ENCODE measurements at places on chromosomes 2 and 18.

DNA sequence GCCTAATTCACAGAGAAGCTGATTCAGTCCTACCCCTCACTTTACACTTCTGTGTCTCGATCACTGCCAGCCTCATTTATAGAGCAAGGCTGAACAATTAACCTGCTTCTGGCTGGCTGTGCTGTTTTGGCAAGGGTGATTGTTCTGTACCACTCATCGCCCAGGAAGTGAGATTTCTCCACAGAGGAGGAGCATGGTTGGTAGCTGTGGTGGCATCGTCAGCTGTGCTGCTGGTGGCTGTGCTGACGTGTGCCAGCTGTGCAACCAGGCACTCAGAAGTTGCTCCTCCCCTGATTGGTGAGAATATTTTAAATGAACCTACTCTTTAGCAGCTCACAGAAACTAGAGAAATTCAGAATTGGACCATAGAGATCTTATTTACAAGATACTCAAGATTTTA, 158.3 kb downstream of the EML6 start:
- DNase-seq: no peak

- no peak for DNase-seq
Observed at GRCh38 chr18:38693104-38693503, 1127.5 kb upstream of the CELF4 start.

GRCh38 chr2:131132729-131133128, 27.6 kb downstream of the PLEKHB2 start:
- DNase-seq: no peak

- no peak for DNase-seq
Observed at GRCh38 chr18:78473563-78473962, 506.1 kb upstream of the SALL3 start.

DNA sequence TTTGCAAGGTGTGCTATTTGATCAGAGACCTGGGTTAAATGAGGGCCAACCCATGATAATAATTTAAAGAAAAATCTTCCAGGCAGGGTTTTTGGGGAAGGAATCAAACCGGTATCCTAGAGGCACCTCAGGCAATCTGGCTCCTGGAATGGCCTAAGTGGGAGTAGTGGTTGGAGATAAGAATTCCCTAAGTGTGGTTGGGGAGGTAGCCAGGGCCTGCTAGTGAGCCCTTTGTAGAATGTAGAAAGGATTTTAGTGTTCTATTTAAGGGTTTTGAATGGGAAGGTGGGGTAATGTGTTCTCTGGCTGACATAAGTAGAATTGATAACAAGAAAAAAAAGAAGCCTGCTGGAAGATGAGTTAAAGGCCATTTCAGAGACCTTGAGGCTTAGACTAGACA, 422.2 kb downstream of the XIRP2 start:
- no peak for DNase-seq

DNA sequence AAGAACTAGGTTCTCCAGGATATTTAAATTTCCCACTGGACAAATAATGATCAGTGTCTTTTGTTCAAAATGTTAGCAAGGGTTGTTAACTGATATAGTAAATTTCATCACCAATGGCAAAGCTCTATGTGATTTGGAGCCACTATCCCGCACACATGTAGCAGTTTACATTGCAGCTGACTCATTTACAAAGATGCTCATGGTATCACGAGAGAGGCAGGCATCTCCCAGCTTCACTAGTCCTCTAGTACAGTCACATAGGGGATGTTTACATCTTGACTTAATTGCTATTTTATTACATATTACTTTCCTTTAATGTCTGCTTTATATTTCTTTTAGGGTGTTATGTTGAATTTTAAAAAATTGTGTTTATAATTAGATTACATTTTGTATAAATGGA, 30.7 kb downstream of the KCNE4 start:
- no peak for DNase-seq

- DNase-seq: no peak
Observed at GRCh38 chr2:60742419-60742818, 13.6 kb upstream of the PAPOLG start.

DNA sequence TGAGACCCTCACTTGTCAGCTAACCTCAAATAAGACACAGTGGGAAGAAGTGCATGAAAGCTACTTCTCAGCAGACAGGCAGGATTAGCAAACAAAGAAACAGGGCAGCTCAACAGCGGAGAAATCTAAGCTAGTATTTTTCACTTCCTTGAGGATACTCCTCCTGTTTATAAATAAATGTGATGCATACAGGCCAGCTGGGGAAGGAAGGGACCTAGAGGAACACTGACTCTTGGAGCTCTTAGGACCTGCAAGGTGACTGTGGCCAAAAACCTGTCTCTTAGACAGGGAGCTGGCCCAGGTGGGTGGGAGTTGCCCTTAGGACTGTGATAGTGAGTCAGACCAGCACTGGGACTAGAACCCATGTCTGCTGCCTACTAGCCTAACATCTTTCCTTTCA, 4.8 kb downstream of the REEP1 start:
- DNase-seq: no peak

DNA sequence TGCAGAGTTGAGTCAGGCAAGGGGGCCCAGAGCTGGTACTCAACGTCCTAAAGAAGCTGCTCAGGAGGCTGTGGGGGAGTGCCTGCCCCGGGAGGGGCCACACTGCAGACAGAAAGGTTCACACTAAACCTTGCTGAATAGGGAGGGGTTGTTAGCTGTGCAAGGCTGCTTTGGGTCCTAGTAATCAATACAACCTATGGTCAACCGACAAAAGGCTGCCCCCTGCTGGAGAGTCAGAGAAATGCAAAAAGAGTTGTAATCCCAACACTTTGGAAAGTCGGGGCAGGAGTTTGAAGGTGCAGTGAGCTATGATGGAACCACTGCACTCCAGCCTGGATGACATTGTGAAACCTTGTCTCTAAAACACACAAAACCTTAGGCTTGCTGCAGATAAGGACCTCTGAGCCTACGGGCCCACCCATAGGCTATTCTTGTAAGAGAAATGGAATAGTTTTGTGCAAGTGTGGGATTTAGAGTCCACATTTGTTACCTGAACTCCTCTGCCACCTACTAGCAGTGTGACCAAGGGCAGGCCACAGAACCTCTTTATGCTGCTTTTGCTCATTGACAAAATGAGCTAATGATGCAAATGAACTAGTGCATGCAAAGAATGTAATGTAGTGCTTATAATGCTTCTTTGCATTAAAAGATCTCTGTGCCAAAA, 81.5 kb downstream of the PRPF40A start:
- peak; percentile 87 for DNase-seq

DNA sequence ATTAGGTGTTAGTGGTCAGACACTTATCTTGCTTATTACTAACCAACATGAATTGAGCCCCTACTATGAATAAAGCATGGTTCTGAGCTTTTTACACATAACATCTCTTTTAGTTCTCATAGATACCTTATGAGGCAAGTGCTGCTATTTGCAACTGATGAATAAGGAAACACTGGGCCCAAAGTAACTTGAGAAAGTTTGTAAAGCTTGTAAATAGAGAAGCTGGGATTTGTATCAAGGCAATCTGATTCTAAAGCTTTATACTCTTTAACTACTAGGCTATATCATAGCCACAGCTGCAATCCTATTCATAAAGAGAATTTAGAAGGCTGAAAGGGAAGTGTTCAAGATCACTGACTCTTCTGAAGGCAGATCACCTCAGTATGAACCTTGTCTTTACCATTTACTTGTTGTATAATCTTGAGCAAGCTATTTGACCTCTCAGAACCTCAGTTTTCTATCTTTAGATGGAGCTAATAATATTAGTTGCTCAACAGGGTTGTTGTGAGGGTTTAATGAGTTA, 60.4 kb downstream of the ABCB11 start:
- DNase-seq: no peak

DNA sequence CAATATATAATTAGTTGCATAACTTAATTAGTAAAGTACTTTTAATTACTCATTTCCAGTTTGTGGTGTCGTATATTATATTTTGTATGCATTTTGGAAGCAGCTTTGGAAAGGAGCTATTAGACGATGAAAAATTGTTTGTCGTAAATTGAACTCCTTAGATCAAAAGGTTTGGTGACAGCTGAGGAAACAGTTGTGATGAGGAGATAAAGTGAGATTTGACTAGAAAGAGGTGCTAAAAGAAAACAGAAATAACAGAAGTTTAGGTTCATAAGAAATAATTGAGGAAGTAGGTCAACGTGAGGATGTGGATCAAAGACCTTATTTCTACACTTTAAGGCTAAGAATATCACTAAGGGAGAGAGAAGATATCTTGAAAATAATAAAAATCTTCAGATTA, 141.9 kb upstream of the NETO1 start:
- no peak for DNase-seq

DNA sequence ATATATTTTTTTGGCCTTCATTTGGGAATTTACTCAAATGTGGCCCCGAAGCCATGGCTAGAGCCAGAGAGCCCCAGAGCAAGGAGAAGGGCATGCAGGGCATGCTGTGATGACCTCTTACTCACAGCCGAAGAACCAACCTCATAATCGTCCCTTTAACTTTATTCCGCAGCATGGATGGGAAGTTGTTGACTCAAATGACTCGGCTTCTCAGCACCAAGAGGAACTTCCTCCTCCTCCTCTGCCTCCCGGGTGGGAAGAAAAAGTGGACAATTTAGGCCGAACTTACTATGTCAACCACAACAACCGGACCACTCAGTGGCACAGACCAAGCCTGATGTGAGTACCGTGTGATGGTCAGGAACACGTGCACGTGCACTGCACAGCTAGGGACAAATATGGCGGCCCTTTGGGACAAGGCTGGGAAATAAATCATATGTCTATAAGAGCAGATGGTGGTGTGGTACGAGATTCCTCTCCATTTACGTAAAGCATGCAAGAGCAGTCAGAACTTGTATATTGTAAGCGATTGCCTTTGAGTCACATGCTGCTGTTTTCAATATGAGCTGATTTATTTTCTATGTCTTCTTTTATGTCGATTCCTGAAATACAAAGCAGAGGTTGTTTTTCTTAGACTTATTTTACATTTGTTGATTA, 280.9 kb downstream of the NEDD4L start:
- no peak for DNase-seq

DNA sequence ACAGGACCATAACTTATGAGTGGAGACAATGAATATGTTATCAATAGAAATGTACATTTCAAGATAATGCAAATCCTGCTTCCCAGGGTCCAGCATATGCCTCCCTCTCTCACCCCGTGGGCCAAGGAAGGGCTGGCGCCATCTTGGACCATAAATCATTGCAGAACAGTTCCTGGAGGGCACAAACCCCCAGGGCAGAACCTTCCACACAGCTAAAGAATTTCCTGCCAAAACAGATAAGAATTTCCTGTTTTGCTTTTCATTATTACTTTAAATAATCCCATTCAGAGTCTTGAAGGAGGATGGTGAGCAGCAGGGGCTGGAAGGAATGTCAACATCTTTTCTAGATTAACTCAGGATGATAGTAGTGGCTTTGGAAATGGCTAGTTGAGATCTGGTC, 53.7 kb downstream of the EHD3 start:
- no peak for DNase-seq

DNA sequence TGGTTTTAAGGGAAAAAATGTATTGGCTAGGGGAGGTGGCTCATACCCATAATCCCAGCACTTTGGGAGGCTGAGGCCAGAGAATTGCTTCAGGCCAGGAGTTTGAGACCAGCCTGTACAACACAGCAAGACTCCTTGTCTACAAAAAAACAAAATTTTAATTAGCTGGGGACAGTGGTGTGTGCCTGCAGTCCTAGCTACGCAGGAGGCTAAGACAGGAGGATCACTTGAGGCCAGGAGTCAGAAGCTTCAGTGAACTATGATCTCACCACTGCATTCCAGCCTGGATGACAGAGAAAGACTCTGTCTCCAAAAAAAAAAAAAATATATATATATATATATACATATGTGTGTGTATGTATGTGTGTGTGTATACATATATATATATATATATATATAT, 18.5 kb downstream of the CCDC88A start:
- no peak for DNase-seq

DNA sequence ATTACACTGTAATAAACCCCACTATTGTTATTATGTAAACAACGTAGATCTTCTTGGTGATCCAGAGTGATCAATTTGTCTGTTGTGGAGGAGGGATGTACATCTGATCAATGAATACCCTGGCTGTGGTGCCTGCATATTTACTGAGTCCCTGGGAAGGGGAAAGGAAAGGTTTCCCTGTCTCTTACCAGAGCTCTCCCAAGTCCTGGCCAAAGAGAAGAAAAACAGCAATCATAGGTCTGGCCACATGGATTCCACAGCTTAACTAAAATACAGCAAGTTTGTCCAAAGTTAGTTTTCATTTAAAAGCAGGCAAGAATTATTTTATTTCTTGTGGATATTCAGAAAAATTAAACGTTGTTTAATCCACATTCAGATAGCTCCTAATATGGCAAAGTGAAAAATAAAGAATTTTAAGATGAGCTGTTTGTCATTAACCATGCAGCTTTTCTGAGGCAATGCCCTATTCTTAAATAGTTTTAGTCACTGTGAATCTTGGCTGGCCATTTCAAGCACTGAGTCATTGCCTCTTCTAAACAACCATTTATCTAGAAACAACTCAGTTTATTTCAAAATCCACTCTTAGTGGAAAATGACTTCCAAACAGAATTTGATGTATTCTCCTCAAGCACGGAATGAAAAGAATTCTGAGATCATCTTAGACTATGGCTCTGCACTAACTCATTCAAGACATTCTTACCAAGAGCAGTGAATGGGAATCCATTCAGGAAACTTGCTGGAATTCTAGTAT, 1004.4 kb upstream of the CDH2 start:
- DNase-seq: no peak

DNA sequence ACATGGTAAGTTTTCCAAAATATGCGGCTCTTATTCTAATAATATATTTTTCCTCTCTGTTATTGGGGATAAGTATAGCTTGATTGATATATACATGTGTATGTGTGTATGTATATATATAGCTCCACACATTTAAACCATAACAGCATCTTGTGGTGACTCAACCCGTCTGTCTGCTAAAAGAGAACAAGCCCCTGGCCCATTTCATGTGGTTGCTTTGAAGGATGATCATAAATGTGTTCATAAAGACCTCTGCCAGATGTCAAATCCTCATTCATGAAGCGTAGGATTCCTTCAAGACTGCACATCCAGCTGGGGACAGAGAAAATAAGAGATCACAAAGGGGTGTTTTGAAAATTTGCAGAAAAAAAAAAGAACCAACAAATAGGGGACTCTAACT, 79.3 kb downstream of the RHOB start:
- DNase-seq: no peak

GRCh38 chr2:187390891-187391290, 57.2 kb downstream of the CALCRL start:
- DNase-seq: no peak

Measured in eye (tissue), 1 donor.